T-cell (primary cell): ENCODE measurements at places on chromosomes 7 and 10. TPM values are rescaled to one million over a fixed set of nuclear protein-coding genes. Genes with fewer than 3 reads are reported as not detected.

DNA sequence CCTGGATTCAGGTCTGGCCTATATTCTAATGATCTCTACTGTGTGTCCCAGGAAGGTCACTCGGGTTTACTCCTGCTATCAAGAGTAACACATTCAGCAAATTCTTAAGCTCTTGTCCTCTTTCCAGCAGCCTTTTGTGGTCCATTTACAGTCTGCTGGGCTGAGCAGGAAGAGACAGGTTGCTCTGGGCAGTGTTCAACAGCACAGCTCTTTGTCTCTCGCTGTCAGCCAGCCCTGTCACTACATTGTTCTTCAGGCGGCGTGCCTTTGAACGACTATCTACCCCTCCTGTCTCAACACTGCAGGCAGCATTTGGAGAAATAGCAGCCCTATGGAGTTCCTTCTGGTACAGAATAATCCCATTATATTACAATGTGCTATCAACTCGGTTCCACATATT lies 192.2 kb upstream of the TBX20 start:
- H3K4me1 ChIP-seq, result no peaks in the 10 kb centered on the region
- H3K27me3 ChIP-seq, result no peaks in the 10 kb centered on the region
- no peaks in the 10 kb centered on the region for H3K36me3 ChIP-seq
- no peak overlapping the region for H3K27ac ChIP-seq
- no peak overlapping the region for H3K4me3 ChIP-seq

GRCh38 chr7:111749625-111750024 lies 187.3 kb upstream of the IMMP2L start:
- H3K27ac ChIP-seq, result no peak overlapping the region
- no peak overlapping the region for H3K4me3 ChIP-seq
- H3K36me3 ChIP-seq, result no peaks in the 10 kb centered on the region
- no peaks in the 10 kb centered on the region for H3K27me3 ChIP-seq

DNA sequence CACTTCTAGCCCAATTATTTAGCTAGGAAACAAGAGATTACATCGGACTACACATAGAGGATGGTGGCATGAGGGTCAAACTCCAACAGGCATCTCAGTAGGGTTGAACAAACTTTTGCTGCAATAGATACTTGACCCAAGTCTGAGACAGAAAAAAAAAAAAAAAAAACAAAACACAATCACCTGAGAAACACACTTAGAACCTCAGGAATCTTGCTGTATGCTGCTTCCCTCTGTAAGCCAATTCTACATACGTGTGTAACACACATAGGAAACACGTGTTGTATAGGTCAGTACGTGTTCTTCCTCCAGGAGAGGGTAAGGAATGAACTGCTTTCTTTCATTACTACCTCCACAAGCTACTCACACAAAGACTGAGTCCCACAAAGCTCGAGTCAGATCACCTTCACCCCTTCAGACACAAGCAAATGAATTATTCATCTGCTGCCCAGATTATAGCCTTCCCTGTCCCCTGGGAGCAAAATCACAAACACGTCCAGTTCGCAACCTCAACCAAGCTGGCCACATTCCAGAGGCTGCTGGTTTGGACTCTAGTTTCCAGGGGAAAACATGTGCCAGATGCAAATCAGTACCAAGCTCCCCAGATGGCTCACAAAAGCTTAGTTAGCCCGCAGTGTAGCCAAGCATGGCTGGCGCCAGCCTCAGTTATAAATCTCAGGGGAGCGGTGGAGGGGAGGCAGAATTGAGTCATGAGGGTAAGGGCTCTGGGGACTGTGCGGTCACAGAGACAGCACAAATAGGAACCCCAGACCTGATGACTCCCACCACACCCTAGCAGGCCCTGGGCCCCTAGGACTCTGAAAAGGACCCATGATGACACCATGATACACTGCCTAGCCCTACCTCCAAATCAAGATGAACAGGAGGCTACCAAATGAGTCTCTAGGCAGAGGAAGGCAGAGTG lies 15.1 kb downstream of the PSAP start:
- H3K27ac ChIP-seq, result no peak overlapping the region
- DNase-seq, result no peak
- peaks cover 45% of the 10 kb centered on the region for H3K4me1 ChIP-seq
- H3K4me3 ChIP-seq, result no peak overlapping the region
- no peaks in the 10 kb centered on the region for H3K27me3 ChIP-seq

DNA sequence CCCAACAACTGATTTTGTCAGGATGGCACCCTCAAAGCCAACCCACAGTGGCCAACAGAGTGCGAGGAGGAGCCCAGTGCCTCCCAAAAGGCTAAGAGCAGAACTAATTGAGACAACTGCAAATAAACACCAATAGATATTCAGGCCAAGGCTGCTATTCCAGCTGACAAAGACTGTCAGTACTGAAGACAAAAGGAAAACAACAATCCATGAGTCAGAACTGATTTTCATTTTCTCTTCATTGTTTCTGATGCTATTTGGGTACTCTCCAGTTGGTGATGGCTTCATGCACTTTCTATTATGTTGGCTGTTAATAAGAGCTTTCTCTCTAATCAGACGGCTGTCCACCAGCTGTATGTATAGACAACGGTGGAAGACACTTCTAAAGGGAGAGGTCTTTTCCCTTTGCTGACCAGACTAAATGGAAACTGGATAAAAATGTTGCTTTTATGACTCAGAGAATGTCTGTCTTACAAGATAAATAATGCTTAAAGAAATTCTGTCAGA lies 515.9 kb downstream of the PARD3 start:
- no peak overlapping the region for H3K27ac ChIP-seq
- DNase-seq, result no peak
- H3K4me1 ChIP-seq, result no peaks in the 10 kb centered on the region
- no peaks in the 10 kb centered on the region for H3K36me3 ChIP-seq
- no peak overlapping the region for H3K4me3 ChIP-seq

- no peaks in the 10 kb centered on the region for H3K27me3 ChIP-seq
- no peak overlapping the region for H3K4me3 ChIP-seq
- no peaks in the 10 kb centered on the region for H3K4me1 ChIP-seq
- no peaks in the 10 kb centered on the region for H3K36me3 ChIP-seq
- DNase-seq, result no peak
These were observed 41.6 kb downstream of the ABLIM1 start for GRCh38 chr10:114616516-114616915.

GRCh38 chr10:110699859-110700468 lies 55.8 kb downstream of the RBM20 start:
- no peak overlapping the region for H3K27ac ChIP-seq
- H3K36me3 ChIP-seq, result no peaks in the 10 kb centered on the region
- no peak for DNase-seq
- H3K4me1 ChIP-seq, result no peaks in the 10 kb centered on the region
- H3K27me3 ChIP-seq, result peaks cover 4% of the 10 kb centered on the region

GRCh38 chr10:5943536-5943935 lies 33.8 kb downstream of the IL15RA start:
- no peaks in the 10 kb centered on the region for H3K36me3 ChIP-seq
- no peaks in the 10 kb centered on the region for H3K4me1 ChIP-seq
- no peak overlapping the region for H3K27ac ChIP-seq
- H3K27me3 ChIP-seq, result no peaks in the 10 kb centered on the region
- no peak overlapping the region for H3K4me3 ChIP-seq

DNA sequence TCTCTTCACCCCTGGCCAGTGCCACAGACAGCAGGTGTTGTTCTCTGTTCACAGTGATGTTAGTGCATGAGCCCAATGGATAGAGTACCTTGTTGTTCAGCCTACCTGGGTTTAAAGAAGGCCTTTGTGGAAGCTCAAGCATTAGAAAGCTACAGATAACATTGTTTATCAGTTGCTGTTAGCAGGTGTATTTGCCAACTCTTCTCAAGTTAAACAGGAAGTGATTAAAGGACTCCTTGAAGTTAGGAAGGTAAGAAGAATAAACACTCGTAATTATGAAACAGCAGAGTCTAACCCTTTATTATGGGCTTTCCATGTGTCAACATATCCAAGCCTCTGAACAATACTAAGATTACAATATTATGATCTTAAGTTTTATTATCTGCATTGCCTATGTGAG lies 25.9 kb downstream of the RGR start:
- H3K27me3 ChIP-seq, result no peaks in the 10 kb centered on the region
- no peak for DNase-seq
- H3K36me3 ChIP-seq, result no peaks in the 10 kb centered on the region
- H3K4me3 ChIP-seq, result no peak overlapping the region
- no peak overlapping the region for H3K27ac ChIP-seq

- peaks cover 14% of the 10 kb centered on the region for H3K4me1 ChIP-seq
- H3K36me3 ChIP-seq, result no peaks in the 10 kb centered on the region
- peak overlapping the region; percentile 41 for H3K4me3 ChIP-seq
- peak overlapping the region; percentile 44 for H3K27ac ChIP-seq
These were observed 506 bp downstream of the MCM10 start for GRCh38 chr10:13161857-13162271.

DNA sequence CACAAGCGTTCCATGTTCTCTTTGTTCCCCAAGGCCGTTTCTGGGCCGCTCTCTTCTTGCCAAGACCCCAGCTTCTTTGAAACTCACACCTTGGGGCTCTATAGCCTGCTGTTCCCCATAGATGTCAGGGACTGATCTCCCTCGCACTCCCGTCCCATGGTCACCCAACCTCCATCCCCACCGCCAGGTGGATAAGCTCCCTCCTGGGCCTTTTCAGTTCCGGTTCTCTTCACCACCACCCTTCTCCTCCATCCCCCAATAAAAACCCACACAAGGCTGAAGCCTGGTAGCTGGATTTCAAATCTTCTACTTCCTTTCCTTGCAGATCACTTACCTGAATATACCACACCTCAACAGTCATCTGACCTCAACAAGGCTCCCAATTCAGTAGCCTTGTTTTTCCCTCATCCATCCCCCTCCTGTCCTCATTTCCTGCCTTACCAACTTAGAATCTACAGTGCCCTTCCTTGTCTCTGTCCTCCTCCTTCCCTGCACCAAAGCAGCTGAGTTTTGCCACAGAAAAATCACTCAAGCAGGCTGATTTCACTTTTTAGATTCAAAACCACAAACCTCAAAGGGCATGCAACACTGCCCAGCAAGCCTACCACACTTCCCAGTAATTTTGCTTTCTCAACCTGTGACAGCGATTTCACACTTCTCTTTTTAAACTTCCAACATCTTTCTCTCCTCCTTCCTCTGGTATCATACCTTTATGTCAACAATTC lies 7.7 kb downstream of the SLC37A3 start:
- H3K4me3 ChIP-seq, result no peak overlapping the region
- no peaks in the 10 kb centered on the region for H3K27me3 ChIP-seq
- H3K36me3 ChIP-seq, result no peaks in the 10 kb centered on the region
- DNase-seq, result no peak
- peaks cover 22% of the 10 kb centered on the region for H3K4me1 ChIP-seq

DNA sequence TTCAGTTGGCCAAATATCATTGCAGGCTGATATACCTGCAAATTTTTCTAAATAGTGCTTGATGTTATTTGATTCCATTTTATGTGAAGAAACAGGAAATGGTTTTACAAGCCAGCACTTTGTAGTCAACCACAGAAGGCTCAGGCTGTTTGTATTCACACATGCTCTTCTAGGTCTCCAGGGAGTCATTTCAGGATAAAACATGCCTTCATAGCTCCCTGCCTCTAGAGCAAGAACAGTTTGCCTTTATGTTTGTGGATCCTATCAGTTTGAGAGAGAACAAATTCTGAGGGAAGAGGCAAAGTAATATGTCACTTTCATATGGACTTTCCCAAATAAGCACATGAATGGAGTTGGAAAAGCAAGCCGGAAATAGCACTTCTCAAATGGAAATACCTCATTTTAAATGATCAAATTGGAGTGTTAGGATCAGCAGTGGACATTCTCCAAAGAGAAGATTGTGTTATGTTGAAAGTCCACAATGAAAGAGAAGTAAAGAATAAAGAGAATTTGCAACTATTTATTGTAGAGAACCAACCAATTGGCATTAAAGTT lies 277.6 kb downstream of the KCND2 start:
- no peak overlapping the region for H3K4me3 ChIP-seq
- DNase-seq, result no peak
- no peaks in the 10 kb centered on the region for H3K36me3 ChIP-seq
- H3K4me1 ChIP-seq, result no peaks in the 10 kb centered on the region
- no peak overlapping the region for H3K27ac ChIP-seq

GRCh38 chr10:15847481-15847880 lies 12.8 kb downstream of the MINDY3 start:
- no peak overlapping the region for H3K27ac ChIP-seq
- DNase-seq, result no peak
- H3K4me3 ChIP-seq, result no peak overlapping the region
- H3K27me3 ChIP-seq, result no peaks in the 10 kb centered on the region
- no peaks in the 10 kb centered on the region for H3K4me1 ChIP-seq

GRCh38 chr7:5793361-5794072 lies 12.1 kb upstream of the RNF216 start:
- H3K27ac ChIP-seq, result no peak overlapping the region
- no peak for DNase-seq
- H3K27me3 ChIP-seq, result no peaks in the 10 kb centered on the region
- H3K4me3 ChIP-seq, result no peak overlapping the region
- H3K36me3 ChIP-seq, result no peaks in the 10 kb centered on the region

DNA sequence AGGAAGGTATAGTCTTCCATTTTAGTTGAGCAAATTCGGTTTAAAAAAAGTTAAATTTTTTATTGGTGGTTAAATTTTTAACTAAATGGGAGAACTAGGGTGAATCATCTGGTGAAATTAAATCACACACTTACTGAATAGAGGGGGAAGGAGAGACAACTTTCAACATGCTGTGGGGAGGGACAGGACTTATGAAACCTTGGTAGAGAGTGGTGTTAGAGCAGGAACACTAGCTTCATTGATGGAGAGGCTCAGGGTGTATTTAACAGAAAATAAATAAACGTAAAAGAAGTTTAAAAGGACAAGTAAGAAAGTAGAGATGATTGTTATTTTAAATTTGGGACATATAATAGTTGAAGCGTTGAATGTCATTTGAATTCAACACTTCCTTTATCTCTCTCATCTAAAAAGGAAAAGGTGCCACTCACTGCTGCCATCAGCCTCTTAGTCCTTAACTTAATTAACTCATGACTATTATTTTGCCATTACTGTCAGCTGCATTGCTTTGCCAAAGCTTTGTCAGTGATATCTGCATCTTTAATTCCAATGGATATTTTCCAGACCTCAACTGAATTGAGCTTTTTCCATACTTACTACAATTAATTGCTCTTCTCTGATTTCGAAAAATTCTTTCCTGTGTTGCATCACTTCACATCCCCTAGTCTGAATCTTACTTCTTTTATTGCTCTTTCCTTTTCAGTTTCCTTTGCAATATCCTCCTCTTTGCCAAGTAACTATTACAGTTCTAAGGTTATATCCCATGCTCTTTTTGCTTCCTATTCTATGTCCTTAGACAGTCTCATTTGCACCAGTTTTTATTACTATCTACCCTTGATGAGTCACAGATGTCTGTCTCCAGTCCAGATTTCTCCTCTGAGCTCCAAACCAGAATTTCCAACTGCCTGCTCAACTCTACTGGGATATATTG lies 71.7 kb downstream of the GNAT3 start:
- no peak overlapping the region for H3K4me3 ChIP-seq
- H3K4me1 ChIP-seq, result no peaks in the 10 kb centered on the region
- H3K36me3 ChIP-seq, result no peaks in the 10 kb centered on the region
- H3K27me3 ChIP-seq, result no peaks in the 10 kb centered on the region

GRCh38 chr7:81690251-81690650 lies 79.6 kb downstream of the HGF start:
- no peak for DNase-seq
- no peaks in the 10 kb centered on the region for H3K27me3 ChIP-seq
- H3K27ac ChIP-seq, result no peak overlapping the region
- H3K4me1 ChIP-seq, result no peaks in the 10 kb centered on the region
- H3K36me3 ChIP-seq, result no peaks in the 10 kb centered on the region

Gene VIM
- 1,212 TPM for total RNA-seq

Gene PDE1C
- not detected for total RNA-seq

Gene TCF7L2
- 3.0 TPM for total RNA-seq

Gene GNGT1
- not detected for total RNA-seq

Gene ELAPOR2
- 3.8 TPM for total RNA-seq

Gene NKX2-3
- total RNA-seq, result not detected

Gene WDR37
- total RNA-seq, result 34.6 TPM
